ENCODE measurements at places on chromosomes 4 and X.
A peak's percentile ranks its signal among the peaks of the same experiment; 100 is the strongest.

GRCh38 chr4:42596918-42597317 is 60.0 kb downstream of the ATP8A1 start:
- no peak for DNase-seq

GRCh38 chr4:139817657-139818452 is 152.2 kb downstream of the MGST2 start:
- no peak for DNase-seq

- DNase-seq = no peak
Observed at GRCh38 chrX:40167850-40168479, 70.2 kb upstream of the BCOR start.

DNA sequence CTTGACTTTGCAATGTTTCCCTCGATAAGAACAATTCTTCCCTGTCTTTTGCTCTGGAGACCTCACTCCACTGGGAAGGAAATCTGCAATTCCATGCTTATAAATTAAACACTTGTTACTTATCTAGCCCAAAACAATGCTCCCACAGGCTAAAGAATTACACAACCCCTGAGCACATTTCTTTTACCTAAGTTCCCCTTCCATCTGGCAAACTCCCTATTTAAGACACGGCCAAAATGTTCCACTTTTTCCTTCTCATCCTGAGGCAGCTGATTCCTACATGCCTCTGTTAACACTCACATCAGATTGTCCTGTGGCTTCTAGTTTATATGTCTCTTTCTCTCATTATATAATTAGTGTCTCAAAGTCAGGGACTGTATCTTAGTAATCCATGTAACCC is 211.7 kb downstream of the COX18 start:
- no peak for DNase-seq

- DNase-seq = no peak
Observed at GRCh38 chr4:75254745-75255144, 259.5 kb downstream of the RCHY1 start.

- DNase-seq = no peak
Observed at GRCh38 chr4:120071192-120071795, 4.6 kb upstream of the MAD2L1 start.

- DNase-seq = no peak
Observed at GRCh38 chr4:65617416-65617815, 52.9 kb downstream of the EPHA5 start.

DNA sequence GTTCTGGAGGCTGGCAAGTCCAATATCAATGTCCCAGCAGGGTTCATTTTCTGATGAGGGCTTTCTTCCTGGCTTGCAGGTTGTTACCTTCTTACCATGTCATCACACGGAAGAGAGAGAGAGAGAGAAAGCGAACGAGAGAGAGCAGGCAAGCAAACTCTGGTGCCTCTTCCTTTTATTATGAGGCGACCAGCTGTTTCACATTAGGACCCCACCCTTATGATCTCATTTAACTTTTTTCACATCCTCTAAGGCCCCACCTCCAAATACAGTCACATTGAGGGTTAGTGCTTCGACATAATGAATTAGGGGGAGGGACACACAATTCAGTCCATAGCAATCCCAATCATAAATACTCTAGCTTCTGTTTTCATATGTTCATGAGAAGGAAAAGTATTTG is 10.6 kb upstream of the GPR174 start:
- DNase-seq = no peak

DNA sequence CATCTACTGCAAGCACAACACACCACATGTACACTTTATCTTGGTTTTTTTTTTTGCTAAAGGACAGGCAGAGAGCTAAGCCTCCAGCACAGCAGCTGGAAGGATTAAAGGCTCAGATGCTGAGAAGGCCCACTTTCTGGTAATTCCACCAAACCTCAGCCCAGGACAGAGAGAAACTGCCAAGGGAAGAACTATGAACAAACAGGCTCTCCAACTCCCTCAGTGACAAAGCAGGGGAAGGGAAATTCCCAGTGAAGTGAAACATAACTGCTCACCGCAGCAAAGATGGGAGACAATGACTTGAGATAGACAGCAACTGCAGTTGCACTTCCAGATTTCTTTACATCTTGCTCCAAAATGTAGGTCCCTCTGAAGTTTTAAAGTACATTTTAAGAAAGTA is 4.8 kb downstream of the PROM1 start:
- no peak for DNase-seq

DNA sequence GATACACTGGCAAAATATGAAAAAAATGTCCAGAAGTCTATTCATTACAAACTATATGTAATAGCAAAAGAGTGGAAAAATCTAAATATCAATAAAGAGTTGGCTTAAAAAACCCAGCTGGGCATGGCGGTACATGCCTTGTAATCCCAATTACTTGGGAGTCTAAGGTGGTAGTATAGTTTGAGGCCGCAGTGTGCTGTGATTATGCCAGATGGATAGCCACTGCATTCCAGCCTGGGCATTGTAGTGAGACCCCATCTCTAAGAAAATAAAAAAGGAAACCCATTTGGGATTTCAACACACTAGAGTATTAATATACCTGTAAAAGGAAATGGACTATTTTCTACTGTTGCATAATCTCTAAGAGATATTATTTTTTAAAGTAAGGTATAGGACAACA is 45.4 kb downstream of the AFF1 start:
- DNase-seq = no peak

DNA sequence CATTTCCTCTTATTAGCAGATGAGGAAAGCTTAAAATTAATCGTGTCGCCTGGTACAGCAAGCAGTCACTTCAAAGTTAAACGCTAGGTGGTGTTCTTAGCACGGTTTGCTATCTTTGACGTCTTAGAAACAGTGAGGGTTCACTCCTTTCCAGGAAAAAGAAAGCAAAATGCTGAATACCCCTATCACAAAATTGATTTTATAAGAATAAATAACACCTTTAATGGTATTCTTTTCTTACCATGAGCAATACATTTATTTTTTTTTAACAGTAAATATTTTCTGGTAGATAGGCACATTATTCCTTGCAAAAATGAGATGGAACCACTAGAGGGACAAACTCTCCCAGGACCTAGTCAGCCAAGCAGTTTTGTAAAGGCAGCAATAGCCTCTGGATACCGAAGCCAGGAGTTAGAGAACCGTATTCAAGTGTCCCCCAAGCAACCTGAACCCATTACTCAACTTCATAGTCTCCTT is 153.9 kb downstream of the KDR start:
- peak; percentile 6 for DNase-seq

GRCh38 chr4:149140841-149141240 is 674.8 kb downstream of the IQCM start:
- no peak for DNase-seq

GRCh38 chrX:56802921-56803849 is 74.1 kb downstream of the NBDY start:
- DNase-seq = no peak

- peak; percentile 54 for DNase-seq
Observed at GRCh38 chr4:184448821-184449220, 25.5 kb downstream of the IRF2 start.

DNA sequence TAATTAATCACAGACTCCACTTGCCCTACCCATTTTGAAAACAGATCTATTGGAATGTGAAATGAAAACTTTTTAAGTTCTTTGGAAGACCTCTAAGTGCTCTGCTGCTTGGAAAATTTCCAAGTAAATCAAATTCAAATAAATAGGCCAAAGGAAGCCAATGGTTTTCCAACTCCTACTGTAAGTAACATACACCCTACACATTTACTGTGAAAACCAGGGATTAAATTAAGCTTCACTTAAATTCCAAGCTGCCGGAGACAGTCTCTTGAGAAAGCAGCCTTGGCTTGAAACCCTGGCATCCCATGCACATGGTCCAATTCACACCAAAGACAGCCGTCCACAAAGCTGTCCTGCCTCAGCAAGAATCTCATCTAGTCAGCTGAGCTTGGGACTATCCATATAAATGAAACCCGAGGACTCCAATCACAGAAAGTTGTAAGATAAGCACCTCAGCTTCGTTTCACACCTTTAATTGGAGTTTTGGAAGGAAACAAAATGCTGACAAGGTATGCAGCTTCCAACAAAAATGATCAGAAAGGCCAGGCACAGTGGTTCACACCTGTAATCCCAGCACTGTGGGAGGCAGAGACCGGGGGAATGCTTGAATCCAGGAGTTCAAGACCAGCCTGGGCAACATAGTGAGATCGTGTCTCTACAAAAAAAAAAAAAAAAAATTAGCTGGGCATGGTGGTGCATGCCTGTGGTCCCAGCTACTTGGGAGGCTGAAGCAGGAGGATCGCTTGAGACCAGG is 88.6 kb downstream of the APBB2 start:
- DNase-seq = no peak

DNA sequence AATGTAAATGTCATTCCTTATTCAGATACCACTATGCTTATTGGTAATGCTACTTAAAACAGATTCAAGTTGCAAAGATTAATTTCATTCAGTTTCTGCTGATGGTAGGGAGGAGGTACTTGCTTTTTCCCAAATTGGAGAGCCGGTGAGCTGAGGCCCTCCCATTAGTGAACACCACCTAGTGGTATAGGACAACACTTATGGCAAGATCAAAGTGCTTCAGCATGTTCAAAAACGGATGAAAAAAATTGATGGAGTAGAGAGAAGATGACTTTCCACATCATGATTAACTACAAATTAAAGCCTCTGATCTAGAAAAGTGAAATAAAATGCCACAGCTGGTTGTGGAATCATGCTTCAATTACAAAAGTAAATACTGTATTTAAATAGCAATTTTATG is 112.9 kb downstream of the MBNL3 start:
- DNase-seq = no peak

DNA sequence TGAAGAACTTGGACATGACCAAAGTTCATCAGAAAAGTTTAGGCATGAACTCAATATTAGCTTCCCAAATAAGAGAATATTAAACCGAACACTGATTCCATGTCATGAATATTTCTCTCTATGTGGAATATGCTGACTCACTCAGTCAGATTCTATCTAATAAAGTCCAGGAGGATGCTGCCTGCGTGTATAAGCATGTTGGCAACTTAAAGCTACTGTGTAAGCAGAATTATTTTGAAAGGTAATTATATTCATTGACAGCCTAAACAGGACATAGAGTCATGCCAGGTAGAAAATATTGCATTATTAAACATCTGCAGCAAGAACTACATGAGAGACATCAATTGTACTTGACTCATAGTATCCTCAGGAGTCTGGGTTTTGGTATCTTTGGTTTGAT is 367.9 kb upstream of the SPOCK3 start:
- DNase-seq = no peak

Measured in GM19239 (cell line).